Renal cortex interstitium (tissue), 15 donors: ENCODE measurements at places on chromosomes 3 and 15. TPM values are rescaled to one million over a fixed set of nuclear protein-coding genes. Genes with fewer than 3 reads are reported as not detected.

GRCh38 chr3:160401291-160402095, 2.0 kb downstream of the SMC4 start:
- DNase-seq, result no peak

Gene ZBTB47
- polyA plus RNA-seq, result 14.9 TPM

GRCh38 chr3:107235193-107235927, 141.9 kb upstream of the CCDC54 start:
- peak; percentile 28 for DNase-seq

- no peak for DNase-seq
These were observed 8.8 kb downstream of the STARD9 start for GRCh38 chr15:42584031-42584765.

Gene FANCD2OS
- 0.47 TPM for polyA plus RNA-seq

DNA sequence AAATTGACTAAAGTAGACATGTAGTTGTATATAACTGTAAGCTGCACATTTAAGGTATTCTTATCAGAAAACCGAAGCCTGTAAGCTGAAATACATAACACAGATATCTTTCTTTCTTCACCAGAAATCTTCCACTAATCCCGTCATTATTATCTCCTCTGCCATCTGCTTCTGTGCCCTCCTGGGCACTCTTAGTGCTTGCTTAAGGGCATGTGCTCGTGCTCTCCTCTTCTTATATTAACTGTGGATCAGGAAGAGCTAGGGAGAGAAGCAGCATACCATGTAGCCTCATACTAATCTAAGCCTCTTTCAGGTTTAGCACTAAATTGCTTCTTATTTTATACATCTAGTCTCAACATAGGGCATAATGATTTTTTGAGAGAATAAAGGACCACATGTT, 60.8 kb downstream of the RIOX2 start:
- DNase-seq, result no peak

Gene LRRC34
- 18.8 TPM for polyA plus RNA-seq

Gene SPSB4
- 13.8 TPM for polyA plus RNA-seq

- no peak for DNase-seq
These were observed 38.8 kb downstream of the IL16 start for GRCh38 chr15:81235276-81236123.

Gene GNAT1
- polyA plus RNA-seq, result not detected

Gene IMPG2
- 0.70 TPM for polyA plus RNA-seq

DNA sequence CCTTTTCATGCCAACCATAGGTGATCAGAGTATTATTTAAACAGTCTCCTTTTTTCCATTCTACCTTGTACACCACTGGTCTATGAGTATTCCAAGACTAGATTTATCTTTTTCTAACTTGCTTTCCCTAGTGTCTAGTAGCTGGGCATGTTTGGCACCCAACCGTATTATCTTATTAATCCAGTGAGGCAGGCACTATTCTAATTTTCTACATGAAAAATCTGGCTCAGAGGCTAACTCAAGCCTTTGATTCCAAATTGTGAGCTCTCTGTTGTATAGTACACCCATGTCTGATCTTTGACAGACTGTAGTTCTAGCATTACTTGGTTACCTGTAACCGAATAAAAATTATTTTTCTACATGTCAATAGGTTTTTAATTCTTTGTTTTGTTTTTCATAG, 76.7 kb upstream of the PLXND1 start:
- DNase-seq, result no peak

Gene CSPG4
- 11.1 TPM for polyA plus RNA-seq

Gene IL12A
- 1.0 TPM for polyA plus RNA-seq

- DNase-seq, result no peak
These were observed 223.2 kb upstream of the SOX2 start for GRCh38 chr3:181488536-181488935.

Gene AMIGO3
- 1.8 TPM for polyA plus RNA-seq

Gene C2CD4A
- 0.34 TPM for polyA plus RNA-seq

DNA sequence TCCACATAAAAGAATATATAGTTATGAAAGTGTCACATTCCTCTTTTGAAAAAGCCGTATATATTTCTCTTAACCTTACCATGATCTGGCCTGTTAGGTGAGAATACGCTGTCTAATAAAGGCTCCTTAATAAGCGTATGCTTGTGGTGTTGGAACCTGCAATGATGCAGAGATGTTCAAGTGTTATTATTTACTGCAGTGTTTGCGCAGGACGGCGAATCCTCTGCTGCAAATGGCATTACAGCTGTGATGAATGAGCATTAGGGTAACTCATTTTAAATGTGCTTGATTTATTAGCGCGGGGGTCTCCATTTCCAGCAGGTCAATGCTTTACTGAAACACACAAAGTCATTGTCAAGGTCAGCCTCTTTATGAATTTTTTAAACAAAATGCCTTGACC, 94.6 kb downstream of the CDIN1 start:
- DNase-seq, result no peak

DNA sequence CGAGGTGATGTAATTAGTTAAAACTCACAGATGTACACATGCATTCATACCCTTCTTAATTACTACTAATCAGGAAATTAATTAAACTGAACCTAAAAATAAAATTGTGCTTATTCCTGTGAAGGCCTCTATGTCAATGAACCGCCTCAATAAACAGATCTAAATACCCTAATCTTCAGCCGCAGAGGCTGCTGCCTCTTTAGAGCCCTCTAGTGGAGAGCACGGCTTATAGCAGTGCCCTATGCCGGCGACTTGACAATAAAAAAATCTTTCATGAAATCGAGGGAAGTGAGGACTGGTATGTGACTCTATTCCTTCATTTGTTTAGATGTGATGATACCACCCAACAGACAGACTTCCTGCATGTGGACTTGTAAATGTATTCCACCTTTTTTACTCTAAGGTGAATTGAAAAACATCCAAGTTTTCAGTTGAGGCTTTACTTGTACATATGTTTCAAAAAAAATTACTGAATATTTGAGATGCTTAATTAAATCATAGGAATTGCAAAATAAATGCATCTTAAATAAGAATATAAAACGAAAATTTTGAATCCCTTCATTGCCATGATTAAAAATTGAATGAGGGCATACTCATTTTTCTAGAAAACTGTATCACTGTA, 8.3 kb upstream of the EPHA3 start:
- no peak for DNase-seq

- DNase-seq, result no peak
These were observed 27.3 kb downstream of the SPTSSB start for GRCh38 chr3:161343986-161344385.

Gene MKRN2OS
- 1.4 TPM for polyA plus RNA-seq

- no peak for DNase-seq
These were observed 590 bp downstream of the POLR2H start for GRCh38 chr3:184361932-184362667.

Gene SHC4
- polyA plus RNA-seq, result 2.5 TPM

GRCh38 chr15:67632261-67632660, 89.8 kb downstream of the MAP2K5 start:
- DNase-seq, result no peak

GRCh38 chr3:69671082-69671952, 67.9 kb upstream of the MITF start:
- DNase-seq, result peak; percentile 38
